ENCODE measurements at places on chromosomes 2 and 18.

DNA sequence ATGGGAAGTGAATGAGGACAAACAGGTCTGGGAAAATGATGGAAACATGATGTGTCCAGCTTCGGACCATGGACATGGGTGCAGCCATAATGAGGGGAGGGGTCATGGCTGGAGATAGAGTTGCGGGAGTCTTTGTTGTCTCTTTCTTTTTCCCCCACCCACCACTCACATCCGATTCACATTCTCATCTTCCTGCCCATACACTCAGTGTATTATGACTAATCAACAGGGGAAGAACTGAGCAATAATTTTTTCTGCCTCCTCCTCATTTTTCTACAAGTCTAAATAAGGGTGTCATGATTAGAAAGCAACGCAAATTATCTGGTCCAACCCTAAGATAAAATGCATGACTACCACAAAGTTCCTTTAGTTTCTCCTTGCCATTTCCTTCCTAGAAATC lies 5.7 kb upstream of the SERPINB2 start:
- peak; percentile 70 for DNase-seq

- no peak for DNase-seq
Observed at GRCh38 chr18:4869155-4869554, 327.9 kb downstream of the AKAIN1 start.

GRCh38 chr18:74611765-74612164 lies 14.1 kb downstream of the ZNF407 start:
- no peak for DNase-seq

DNA sequence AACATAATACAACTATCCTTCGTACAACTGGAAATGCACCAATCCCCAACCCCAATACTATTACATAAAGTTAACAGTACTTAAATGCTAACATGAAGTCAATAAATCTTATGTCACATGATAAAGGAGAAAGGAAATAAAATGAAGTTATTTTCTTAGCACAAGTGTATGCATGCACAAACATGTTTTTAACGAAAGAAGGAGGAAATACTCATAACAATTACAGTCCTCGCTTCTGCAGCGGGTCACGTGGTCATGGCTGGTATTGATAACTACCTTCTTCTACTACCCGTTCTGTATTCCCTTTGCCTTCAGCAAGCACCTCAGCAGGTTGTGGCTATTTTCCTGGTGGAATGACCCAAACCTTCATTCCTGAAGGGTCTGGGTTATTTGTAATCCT lies 51.7 kb downstream of the PSMG2 start:
- no peak for DNase-seq

- no peak for DNase-seq
Observed at GRCh38 chr18:8081872-8082553, 514.9 kb downstream of the PTPRM start.

- no peak for DNase-seq
Observed at GRCh38 chr2:233142355-233142897, 82.3 kb downstream of the INPP5D start.

GRCh38 chr2:231292472-231293134 lies 94.2 kb downstream of the ARMC9 start:
- DNase-seq = no peak

GRCh38 chr2:196798980-196799379 lies 503 bp downstream of the GTF3C3 start:
- DNase-seq = peak; percentile 10

DNA sequence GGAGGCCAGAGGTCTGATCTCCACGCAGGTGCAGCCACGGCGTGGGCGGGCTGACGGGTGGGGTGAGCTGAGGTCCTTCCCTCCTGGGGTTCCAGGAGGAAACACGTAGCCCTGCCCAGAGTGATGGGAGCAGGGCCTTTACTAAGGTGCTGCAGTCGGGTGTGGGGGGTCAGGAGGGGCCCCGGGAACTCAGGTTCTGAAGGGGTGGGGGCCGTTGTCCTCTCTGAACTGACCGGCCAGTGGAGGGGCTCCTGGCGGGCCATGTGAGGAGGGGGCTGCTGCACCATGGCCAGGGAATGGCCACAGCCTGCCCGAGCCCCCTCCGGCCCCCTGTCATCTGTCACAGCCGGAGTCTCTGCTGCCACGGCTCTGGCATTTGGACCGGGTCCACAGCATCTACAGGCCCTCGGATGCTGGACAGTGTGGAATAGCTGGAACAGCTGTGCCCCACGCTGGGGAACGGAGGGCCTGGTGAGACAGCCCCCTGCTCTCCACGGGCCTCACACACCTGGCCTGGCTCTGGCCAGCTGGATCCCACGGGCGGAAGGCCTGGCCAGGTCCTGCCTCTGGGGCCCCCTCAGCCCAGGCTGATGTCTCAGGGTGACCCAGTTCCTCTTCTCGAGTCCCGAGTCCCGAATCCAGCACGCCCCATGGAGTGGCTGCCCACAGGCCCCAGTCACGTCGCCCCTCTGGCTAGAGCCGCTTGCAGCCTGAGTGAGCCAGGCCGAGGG lies 145.6 kb upstream of the GPC1 start:
- no peak for DNase-seq

GRCh38 chr2:23826771-23827170 lies 100.2 kb downstream of the ATAD2B start:
- DNase-seq = no peak

- DNase-seq = no peak
Observed at GRCh38 chr2:156325688-156326525, 6.6 kb downstream of the NR4A2 start.

GRCh38 chr2:234796045-234796591 lies 155.7 kb upstream of the SH3BP4 start:
- no peak for DNase-seq

DNA sequence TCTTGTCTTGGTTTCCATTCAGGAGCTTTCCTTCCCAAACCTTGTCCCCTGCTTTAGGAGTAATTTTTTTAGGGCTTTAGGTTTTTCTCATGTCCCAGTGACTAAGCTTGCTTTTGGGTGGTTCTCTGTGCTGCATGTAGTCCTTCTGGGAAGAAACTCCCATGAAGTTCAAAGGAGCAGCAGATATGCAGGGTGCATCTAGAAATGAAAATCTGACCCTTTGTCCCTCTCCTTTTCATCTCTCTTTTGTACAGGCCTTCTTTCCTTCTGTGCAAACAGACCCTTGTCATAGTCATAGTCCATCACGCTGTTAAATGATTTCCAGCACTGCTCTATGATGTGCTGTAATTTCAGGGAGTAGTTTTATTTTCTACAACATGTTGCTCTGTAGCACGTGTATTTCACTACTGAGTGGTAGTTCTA lies 20.4 kb downstream of the FMNL2 start:
- no peak for DNase-seq

GRCh38 chr18:55240978-55241377 lies 281.7 kb upstream of the CCDC68 start:
- no peak for DNase-seq

DNA sequence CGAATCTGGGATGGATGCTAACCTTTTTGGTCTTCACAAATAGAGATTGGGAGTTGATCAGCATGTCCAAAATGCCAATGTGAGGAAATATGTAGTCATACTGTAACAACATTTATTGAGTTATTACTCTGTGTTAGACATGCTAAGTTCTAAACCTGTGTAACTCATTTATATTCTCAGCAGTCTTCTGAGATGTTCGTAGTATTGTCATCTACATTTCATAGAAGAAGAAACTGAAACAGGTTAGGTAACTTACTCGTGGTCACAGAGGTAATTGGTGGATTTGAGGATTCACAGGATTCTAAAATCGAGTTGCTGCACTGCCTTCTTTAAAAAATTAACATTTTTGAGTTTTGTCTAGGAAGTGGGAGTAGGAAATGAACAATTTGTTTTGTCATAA lies 162.1 kb downstream of the UBE2E3 start:
- DNase-seq = no peak

- DNase-seq = no peak
Observed at GRCh38 chr2:24399434-24400206, 39.3 kb upstream of the ITSN2 start.

DNA sequence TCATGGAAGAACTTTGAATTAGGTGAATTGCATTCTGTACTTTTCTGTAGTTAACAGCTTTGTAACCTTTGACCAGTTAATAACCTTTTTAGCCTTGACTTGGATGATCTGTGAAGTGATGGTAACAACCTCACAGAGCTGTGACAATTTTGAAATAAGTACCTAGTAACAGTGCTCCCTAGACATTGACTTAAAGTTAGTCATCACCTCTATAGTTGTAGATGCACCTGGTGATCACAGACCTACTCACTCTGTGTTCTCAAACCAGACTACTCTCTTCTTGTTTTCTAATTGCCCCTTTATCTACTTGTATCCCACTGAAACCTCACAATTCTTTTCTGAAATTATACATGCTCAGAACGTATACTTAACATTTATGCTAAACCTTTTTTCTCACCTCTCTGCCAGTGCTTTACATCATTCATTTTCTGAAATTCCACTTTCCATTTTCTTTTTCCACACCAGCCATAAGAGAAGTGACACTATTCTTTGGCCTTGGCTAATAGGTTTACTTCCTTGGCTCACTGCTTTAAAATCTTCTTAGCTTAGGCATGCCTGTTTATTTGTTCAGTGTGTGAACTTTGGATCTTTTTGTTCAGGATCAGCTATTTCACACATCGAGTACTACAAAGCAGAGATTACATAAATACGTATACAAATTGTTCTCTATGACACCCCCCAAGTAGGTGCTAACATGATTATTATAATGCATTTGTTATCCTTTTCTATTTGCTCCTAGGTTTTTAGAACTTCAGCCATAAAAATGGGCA lies 9.3 kb downstream of the YPEL5 start:
- no peak for DNase-seq

GRCh38 chr2:898319-898718 lies 52.3 kb upstream of the SNTG2 start:
- no peak for DNase-seq

DNA sequence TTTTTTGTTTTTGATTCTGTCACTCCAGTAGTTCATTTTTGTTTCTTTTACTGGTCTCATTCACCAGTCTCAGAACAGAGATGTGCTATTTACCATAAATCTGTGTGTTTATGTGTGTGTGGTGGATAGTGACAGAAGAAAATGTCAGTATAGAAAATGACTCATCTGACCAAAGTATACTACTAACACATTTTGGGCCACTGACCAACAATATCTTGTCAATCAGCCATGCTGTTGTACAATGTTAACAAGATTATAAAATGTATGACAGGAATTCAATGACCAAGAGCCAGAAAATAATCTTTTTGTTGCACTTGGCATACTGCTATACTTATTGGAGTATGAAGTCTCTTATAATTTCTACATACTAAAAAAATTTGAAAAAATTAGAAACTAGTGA lies 1081.4 kb upstream of the NRXN1 start:
- peak; percentile 75 for DNase-seq

- no peak for DNase-seq
Observed at GRCh38 chr2:26179446-26179913, 6.6 kb downstream of the GAREM2 start.

DNA sequence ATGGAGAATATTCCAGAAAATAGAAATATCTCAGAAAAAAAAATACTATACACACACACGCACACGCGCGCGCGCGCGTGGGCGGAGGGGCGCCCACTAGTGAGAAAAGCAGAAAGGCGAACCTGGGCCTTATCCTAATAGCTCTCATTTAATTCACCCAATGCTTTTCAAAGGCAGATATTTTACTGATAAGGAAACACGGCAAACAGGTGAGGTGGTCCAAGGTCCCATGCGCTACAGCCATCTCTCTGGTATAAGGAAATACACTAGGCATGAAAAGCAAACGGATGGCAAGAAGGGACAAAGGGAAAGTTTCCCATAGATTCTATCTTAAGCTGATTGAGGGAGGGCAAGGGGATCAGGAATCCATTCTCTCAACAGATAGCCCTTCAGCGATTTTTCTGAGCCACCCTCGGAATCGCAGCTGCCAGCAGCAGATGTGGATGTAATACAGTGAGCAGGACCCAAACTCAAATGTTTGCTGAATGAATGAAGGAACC lies 136.7 kb downstream of the TMEM247 start:
- DNase-seq = peak; percentile 17

DNA sequence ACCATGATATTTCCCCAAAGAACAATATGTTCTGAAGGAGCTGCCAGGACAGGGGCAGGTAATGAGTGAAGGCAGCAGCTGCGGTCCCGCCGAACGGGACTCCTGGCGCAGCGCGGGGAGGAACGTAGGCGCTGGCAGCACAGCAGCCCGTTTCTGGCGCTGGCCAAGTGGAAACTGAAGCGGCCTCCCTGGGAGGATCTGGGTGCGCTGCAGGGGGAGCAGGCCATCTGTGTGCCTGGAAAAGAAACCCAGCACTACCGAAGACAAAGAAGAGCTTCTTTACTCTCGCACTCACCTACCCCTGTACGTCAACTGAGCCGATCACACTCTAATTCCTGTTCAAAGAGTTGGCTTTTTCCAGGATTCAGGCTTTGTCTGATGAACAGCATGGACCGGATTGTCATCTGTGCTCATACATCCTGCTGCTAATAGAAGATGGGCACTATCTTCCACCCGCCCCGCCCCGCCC lies 11.8 kb downstream of the G6PC2 start:
- DNase-seq = no peak

DNA sequence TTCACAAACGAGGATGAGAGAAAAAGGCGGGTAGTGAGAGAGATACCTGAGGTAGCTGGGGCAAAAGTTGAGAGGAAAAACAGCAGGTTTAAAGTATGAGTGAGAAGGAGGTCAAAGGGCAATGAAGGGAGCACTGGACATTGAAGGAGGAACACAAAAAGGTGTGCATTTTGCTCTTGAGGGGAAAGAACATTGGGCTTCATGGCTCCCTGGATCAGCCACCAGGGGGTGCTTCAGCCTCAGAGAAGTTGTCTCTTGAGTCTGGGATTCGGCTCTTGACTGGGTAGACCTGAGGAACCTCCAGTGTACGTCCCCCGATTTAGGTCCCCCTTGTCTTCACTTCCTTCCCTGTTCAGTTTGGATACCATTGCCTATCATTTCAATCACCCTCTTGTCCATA lies 128.5 kb downstream of the RAPGEF4 start:
- peak; percentile 23 for DNase-seq

- peak; percentile 96 for DNase-seq
Observed at GRCh38 chr18:12946549-12947284, 1.1 kb upstream of the SEH1L start.

DNA sequence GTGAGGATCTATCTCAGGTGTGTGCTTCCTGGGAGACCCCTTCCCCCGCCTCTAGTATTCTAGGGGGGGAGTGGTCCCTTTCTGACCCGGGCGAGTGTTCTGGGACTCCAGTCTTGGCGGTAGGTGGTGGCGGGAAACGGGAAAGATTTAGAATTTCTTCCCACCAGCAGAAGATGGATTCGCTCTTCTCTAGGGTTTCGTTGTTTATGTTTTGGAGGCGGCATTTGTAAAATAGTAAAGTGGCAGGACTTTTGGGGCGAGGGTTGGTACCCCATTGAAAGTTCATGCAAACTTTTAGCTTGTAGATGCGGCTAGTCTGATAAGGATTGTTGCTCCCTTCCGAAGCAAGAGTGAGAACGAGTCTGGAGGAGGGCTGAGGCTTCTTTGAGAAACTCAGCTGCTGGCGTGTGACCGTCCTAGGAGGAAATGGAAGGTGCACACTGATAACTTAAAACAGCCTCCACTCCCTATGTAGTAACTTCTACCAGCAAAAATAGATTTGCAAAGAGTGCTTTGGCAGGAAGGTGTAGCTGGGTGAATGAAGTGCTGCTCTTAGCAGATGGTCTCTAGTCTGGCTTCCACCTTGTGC lies 412 bp downstream of the GPD2 start:
- peak; percentile 24 for DNase-seq

- peak; percentile 94 for DNase-seq
Observed at GRCh38 chr2:5846881-5847280, 154.7 kb downstream of the SOX11 start.

- DNase-seq = no peak
Observed at GRCh38 chr2:106517329-106517728, 30.2 kb downstream of the CD8B2 start.

- peak; percentile 59 for DNase-seq
Observed at GRCh38 chr2:76197842-76198448, 487.2 kb upstream of the GCFC2 start.

- no peak for DNase-seq
Observed at GRCh38 chr18:12279781-12280531, 25.8 kb downstream of the CIDEA start.

All from fibroblast of skin of right biceps (primary cell).